ENCODE measurements at places on chromosomes 13 and 19.

DNA sequence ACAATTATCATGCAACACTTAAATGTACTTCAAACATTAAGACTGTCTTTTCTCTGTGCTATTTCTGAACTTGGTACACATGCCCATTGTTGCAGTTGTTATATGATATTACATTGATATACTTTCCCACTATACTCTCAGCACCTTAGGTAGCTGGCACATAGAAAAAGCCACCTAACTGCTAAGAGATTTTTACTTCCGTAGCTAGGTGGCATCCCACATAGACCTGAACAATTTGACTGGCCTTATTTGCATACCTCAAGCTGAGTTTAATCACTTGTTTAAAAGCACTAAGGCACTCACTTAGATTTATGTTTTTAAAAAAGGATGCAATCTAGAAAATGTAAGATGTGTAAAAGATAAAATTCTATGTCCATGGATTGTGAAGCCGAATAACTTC, 194.2 kb downstream of the POU4F1 start:
- DNase-seq, result no peak

GRCh38 chr19:35717665-35718344, at the start of gene KMT2B:
Gene KMT2B, plus strand, starts transcription at chr19:35718003. Its CDS starts 16 bp downstream, at chr19:35718019.
- no peak for DNase-seq

GRCh38 chr13:33721724-33722123, 96.2 kb upstream of the RFC3 start:
- no peak for DNase-seq

GRCh38 chr19:310141-310651, 19.0 kb upstream of the PLPP2 start:
- no peak for DNase-seq

GRCh38 chr13:27842571-27842970, 50.3 kb downstream of the GSX1 start:
- no peak for DNase-seq

DNA sequence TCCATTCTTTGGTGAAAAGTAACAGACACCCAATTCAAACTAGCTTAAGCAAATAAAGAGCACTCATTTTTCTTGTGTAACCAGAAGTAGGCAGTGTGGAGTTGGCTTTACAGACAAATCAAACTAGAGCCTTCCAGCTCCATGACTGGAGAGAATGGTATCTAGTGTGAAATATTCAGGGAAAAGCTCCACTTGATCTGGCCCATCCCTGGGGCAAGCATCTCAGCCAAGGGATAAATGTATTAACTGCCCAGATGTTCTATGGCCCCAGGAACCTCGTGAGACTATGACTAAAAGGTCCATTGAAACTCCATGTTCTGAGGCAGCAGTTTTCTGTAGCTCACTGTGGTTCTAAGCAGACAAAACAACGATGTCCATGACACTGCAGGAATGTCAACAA, 49.9 kb downstream of the TBC1D4 start:
- no peak for DNase-seq

GRCh38 chr13:46753137-46753536, 43.8 kb downstream of the ESD start:
- no peak for DNase-seq

DNA sequence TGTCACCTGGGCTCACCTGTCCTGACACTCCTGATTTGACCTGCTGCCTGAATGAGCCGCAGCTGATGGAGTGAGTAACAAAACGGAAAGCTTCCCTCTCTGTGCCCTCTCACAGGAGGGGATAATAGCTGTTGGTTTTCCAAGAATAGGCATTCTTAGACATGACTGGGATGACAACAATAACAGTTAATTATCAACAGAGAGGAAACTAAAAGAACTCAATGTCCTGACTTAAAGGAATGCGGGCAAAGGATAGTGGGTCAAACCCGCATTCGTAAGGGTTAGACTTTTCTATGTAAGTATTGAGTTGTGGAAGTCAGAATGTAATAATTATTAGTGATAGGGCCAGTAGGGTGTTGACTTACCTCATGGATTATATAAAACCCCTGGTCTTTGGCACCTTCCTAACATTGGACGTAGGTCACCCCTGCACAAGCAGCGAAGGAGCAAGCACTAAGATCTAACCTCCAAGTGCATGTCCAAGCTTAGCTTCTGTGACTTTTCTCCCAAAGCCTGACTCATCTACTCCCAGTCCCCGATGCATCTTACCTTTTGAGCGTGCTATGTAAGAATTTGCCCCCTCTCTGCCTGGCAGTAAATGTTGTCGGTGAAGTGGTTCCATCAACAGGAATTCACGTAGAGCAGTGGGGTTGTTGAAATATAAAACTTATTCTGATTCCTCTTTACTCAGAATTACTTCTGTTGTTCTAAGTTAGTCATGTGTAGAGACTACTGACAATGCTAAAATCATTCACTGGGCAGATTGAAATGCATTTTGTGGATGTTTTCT, 442.3 kb downstream of the FGF9 start:
- no peak for DNase-seq
